ENCODE measurements at places on chromosomes 7 and 10.

- no peak for DNase-seq
These were observed 597.3 kb upstream of the POT1 start for GRCh38 chr7:125526958-125527357.

GRCh38 chr10:52570490-52570889 is 202.1 kb downstream of the MBL2 start:
- DNase-seq: no peak

DNA sequence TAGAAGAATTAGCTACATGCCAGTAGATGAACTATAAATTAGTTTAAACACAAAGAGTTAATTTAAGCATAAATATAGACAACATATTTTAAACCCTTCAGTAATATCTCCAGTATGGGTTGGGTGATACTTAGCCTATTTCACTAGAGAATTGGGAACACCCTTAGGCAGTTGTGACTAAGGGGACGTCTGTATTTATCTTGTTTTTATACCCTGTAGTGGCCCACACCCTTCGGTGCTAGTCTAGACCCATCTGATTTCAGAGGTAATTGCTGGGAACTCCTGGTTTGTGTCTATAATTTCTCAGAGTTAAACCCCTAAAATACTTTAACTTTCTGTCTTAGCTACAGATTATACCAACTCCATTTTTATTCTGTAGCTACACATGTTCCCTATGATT is 11.5 kb upstream of the STEAP4 start:
- no peak for DNase-seq

DNA sequence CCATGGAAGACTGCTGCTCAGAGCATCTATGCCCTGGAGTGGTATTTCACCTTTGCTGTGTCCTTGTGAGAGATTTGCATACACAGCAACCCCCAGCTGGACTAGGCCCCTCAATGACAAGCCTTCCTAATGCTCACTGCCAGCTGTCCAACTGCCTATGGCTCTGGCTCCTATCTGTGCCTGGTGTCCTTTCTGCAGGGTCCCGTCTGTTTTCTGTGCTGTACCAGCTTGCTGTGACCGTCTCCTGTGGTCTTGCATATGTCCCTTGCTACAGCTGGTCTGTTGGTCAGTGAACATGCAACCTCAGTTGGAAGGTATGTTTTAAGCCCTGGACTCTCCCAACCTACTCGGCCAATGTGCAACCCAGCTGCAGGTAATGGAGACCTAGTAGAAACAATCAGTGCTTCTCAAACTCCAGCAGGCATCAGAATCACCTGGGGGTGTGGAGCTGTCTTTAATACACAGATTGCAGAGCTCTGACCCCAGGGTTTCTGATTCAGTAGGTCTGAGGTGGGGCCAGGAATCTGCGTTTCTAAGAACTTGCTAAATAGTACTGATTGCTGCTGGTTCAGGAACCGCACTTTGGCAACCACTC is 306.4 kb upstream of the ZNF32 start:
- DNase-seq: no peak

DNA sequence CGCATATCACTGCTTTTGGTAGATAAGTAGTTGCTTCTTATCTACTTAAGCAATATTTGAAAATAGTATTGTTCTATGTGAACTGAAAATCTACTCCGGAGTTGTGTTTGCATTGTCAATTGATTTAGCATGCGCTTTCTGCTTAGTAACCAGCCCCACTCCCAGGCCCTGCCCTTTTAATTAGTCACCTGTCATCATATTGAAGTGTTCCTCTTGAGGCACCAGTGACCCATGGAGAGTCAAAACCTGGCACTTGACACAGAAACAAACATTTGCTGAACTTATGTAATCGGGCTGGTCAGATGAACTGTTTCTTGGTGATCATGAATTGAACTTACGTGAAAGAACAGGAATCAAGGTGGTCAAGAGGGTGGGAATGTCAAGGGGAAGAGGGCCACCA is 27.8 kb upstream of the CDHR3 start:
- no peak for DNase-seq

DNA sequence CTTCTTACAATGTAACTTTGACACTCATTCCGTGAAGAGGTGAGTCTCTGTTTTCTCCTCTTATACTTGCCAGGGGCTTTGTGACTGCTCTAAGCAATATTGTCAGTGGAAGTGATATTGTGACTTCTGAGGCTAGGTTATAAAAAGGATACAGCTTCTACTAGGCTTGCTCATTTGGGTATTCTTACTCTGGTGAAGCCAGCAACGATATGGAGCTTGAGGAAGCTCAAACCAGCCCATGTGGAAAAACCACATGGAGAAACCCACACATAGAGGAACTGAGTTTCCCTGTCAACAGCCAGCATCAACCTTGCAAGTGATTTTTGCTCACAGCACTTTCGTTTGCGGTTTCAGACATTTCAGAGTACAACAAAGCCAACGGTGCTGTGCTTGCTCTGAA is 149.6 kb upstream of the SEMA3E start:
- DNase-seq: no peak

- no peak for DNase-seq
These were observed 2.4 kb downstream of the SPOCK2 start for GRCh38 chr10:72085864-72086465.

- DNase-seq: no peak
These were observed 73.9 kb upstream of the PTN start for GRCh38 chr7:137417464-137417863.

DNA sequence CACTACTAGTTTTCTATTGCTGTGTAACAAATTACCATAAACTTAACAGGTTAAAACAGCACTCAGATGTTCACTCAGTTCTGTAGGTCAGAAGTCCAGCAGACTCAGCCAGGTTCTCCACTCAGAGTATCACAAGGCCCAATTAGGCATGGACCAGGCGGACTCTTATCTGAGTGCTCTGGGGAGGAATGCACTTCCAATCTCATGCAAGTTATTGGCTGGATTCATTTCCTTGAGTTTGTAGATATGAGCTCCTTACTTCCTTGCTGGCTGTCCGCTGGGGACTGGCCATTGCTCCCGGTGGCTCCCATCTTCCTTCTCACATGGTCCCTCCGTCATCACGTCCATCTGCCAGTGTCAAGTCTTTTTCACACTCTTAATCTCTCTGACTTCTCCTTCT is 137.0 kb upstream of the PRR15 start:
- no peak for DNase-seq

- no peak for DNase-seq
These were observed 25.3 kb downstream of the CCDC7 start for GRCh38 chr10:32471232-32471631.

DNA sequence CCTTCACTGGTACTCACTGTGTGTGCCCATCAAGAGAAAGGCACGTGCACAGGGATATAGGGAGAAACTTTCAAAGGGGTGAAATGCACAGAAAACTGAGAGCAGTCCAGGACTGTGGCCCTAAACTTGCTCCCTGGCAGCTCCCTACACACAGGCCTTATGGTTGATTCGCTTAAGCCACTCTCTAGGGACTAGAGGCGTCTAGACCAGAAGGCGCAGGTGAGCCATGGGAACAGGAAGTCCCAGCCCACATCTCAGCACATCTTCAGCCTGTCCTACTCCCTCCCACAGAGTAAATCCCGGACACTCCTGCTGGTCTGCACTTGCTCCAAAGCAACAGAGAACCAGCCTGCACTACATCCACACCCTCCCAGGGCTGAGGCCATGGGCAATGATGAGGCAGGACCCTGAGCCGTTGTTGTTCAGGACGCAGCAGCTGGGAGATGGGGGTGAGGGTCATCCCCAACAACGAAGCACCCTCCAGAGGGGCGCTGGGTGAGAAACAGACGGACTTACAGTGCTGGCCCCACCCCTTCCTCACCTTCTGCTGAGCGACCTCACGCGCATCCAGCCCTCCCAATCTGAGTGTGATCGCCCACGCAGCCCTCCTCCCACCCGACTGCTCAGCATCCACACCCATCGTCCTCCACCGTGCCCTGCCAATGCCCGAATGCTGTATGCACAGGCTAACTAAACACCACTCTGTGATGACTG is 109.3 kb downstream of the TNS3 start:
- no peak for DNase-seq

DNA sequence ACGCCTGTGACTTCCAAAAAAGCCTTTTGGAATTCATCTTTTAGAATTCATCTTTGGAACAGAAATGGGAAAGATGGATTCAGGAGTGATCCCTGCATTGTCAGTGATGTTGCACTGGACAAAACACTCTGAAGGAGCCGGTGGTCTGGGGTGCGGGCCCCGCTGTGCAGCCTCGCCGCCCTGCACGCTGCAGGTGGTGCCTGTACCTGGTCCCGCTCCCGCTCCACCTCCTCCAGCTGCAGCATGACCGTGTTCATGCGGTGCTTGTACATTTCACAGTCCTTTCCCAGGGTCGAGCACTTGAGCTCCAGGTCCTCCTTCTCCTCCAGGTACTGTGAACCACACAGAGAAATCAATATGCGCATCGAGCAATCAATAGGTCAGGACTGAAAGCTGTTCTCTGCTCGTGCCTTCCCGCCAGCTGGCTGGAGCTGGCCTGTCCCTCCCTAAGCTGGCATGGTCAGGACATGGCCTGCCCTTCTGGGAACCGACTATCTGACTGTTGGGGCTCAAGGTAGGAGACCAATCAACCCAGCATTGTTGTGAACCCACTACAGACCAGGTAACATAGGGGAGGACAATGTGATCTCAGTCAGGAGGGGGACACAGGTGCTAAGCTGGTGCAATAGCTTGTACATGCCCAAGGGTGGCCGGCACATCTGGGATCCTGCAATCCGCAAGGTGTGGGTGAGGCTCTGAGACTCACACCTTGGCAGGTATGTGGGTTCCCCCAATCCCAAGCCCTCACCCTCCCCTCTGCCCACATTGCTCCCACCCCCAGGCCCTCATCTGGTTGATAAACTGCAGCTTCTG is 93.8 kb upstream of the GNA12 start:
- no peak for DNase-seq

GRCh38 chr7:116626886-116627285 is 45.1 kb upstream of the MET start:
- no peak for DNase-seq

- peak; percentile 24 for DNase-seq
These were observed 114.1 kb upstream of the WNT16 start for GRCh38 chr7:121214657-121215056.

DNA sequence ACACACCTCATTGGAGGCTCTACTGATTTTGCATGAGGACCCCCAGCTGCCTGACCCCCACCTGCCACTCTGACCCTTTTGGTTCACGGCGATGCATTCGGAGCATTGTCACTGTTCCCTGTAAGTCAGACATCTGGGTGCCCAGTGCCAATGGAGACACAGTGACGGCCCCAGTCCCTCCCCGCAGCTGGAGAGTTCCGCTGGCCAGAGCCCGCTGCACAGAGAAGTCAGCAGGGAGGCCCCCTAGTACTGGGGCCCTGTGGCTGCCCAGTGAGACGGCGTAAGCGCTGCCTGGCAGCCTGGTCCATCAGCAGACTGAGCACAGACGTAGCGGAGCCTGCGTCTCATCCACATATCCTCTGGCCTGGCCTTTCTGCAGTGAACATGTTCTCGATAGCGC is 77.5 kb downstream of the NKX6-2 start:
- DNase-seq: no peak

- DNase-seq: no peak
These were observed 79.1 kb downstream of the SUGCT start for GRCh38 chr7:40213856-40214255.

GRCh38 chr7:98210513-98211220 is 572 bp upstream of the BHLHA15 start:
- DNase-seq: no peak

GRCh38 chr10:96708456-96708855 is 11.9 kb downstream of the PIK3AP1 start:
- DNase-seq: no peak

- no peak for DNase-seq
These were observed 287.4 kb downstream of the C7orf25 start for GRCh38 chr7:42624471-42624870.

DNA sequence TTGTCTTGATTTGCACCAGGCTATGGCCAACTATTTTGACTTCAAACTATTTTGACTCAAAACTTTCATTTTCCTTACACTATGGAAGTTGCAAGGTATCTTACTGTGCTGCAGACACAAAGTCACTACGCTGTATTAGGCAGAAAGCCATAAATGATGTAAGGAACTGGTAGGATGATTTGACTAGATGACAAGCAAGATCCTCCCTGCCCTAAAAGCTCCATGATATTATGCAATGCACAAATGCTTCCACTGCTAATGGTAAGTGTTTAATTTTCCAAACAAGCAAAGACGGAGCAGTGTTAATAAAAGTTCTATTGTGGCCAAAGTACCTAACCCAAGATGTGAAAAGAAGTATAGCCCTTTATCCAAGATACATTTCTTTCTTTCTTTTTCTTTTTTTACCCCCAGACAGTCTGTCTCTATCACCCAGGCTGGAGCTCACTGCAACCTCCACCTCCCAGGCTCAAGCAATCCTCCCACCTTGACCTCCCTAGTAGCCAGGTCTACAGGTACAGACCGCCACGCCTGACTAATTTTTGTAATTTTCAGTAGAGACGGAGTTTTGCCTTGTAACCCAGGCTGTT is 98.2 kb downstream of the ANK3 start:
- DNase-seq: no peak

GRCh38 chr7:135956393-135956792 is 20.8 kb downstream of the MTPN start:
- no peak for DNase-seq

- peak; percentile 65 for DNase-seq
These were observed 39.0 kb upstream of the EMX2 start for GRCh38 chr10:117503244-117504205.

DNA sequence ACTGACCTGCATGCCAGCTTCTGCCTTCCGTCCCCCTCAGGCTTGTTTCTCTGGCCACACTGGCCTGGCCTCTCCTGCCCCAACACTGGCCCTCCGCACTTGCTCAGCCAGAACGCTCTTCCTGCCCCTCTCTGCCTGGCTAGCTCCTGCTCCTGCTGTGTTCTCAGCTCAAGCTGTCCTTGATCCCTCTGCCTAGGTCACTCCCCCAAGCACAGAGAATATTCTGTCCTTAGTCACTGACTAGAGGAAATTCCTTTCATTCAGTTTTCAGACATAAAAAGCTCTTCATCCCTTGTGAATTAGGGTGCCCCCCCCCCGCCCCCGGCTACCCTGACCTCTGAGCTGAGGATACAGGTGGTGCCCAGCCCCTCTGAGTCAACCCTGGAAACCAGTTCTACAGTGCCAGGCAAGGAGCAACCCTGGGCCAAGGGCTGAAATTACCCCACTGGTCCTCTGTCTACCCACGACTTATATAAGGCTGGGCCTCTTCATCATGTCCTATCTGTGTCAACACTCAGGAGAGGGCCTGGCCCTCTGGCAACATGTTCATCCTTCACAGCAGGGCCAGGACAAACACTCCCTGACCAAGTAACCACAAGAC is 6.6 kb upstream of the SGPL1 start:
- DNase-seq: no peak

GRCh38 chr10:86283466-86284287 is 82.9 kb downstream of the GRID1 start:
- no peak for DNase-seq

DNA sequence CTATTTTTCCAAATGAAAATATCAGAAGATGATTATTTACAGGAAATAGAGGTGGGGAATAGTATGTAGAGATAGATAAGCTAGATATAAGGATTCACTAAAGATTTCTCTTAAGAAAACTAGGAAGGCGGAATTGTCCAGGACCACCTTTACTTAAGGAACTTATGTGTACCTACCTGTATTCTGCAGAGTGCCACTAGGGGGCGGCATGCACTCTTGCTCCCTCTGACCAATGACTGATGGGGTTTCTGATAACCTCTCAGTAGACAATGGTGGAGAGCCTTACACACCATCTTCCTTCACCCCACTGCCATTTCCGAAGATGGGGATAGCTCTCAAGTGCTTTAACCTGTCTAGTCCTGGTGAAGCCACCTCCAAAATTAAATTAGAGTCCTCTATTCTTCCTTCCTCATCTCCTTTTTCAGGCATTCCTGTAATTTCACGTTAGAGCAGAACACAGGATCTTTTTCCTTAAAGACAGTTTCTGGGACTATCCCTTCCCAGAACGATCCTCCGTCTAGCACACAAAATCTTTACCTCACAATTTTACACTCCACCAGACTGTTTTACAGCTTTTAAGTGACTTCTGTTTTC is 453.1 kb downstream of the SORCS1 start:
- no peak for DNase-seq

All from fibroblast of skin of left quadriceps (primary cell).